Peyer's patch (tissue), 4 donors: ENCODE measurements at places on chromosomes 7 and 10. TPM values are rescaled to one million over a fixed set of nuclear protein-coding genes. Genes with fewer than 3 reads are reported as not detected.

Gene CACUL1
- 42.6 TPM for total RNA-seq

Gene USP6NL
- total RNA-seq = 19.3 TPM

Gene ZNF467
- total RNA-seq = 2.9 TPM

Gene SPAM1
- not detected for total RNA-seq

DNA sequence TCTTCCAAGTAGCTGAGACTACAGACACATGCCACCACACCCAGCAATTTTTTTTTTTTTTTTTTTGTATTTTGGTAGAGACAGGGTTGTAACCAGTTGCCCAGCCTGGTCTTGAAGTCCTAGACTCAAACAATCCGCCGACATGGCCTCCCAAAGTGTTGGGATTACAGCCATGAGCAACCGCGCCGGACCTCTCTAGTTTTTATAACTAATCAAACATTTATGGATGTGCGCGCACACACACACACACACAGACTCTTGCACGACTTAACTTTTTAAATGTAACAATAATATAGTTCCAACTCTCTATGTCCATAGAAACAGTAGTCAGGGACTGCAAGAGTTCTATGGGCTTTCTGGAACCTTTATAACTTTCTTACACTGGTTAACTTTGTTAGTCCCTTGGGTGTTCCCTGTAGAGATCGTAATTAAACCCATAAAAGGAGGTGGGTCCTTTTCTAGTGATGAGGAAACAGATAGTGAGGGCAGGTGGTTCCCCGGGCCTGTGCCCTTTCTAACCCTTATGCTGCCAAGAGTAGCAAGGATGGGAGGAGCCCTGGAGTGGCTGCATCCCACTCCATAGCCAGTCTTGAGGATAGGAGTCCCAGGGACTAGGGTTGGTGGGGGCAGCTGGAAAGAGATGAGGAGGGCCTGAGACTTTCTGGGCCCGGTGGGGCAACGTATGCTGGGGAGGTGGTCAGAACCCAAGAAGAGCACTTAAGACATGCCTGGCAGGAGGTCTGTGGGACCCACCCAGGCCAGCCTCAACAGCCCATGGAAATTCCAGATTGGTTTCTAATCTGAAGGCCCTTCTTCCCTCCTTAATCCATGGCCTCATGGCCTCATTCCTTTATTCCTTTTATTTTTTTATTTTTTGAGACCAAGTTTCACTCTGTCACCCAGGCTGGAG lies 8.6 kb downstream of the MARVELD1 start:
- peak; percentile 75 for DNase-seq

DNA sequence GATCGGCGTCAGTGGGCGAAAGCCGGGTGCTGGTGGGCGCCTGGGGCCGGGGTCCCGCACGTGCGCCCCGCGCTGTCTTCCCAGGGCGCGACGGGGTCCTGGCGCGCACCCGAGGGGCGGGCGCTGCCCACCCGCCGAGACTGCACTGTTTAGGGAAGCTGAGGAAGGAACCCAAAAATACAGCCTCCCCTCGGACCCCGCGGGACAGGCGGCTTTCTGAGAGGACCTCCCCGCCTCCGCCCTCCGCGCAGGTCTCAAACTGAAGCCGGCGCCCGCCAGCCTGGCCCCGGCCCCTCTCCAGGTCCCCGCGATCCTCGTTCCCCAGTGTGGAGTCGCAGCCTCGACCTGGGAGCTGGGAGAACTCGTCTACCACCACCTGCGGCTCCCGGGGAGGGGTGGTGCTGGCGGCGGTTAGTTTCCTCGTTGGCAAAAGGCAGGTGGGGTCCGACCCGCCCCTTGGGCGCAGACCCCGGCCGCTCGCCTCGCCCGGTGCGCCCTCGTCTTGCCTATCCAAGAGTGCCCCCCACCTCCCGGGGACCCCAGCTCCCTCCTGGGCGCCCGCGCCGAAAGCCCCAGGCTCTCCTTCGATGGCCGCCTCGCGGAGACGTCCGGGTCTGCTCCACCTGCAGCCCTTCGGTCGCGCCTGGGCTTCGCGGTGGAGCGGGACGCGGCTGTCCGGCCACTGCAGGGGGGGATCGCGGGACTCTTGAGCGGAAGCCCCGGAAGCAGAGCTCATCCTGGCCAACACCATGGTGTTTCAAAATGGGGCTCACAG lies 1.1 kb downstream of the EGFR start:
- peak; percentile 72 for DNase-seq

GRCh38 chr10:42691361-42692120 lies 53.2 kb upstream of the ZNF33B start:
- DNase-seq = no peak

DNA sequence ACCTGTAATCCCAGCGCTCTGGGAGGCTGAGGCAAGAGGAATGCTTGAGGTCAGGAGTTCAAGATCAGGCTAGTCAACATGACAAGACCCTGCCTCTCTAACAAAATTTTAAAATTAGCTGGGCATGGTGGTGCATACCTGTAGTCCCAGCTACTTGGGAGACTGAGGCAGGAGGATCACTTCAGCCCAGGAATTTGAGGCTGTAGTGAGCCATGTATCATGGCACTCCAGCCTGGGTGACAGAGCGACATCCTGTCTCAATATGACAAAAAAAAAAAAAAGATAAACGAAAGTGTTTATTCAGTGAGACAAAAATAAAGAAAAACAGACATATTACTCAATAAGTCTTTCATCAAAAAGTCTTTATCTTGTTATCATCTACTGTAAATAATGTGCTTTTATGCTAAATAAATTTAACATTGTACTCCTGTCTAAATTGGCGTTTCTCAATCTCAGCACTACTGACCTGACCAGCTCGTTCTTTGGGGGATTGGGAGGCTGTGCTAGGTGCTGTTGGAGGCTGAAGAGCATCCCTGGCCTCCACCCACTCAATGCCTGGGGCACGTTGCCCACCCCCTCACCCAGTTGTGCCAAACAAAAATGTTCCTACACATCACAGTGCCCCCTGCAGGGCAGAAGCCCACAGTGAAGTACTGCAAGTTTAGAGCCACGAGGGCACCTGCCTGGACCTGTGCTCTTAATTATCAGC lies 57.7 kb downstream of the NCAPG2 start:
- DNase-seq = no peak

- DNase-seq = no peak
Observed at GRCh38 chr10:15385552-15386455, 14.7 kb upstream of the FAM171A1 start.

GRCh38 chr10:20059084-20059835 lies 243.0 kb downstream of the PLXDC2 start:
- DNase-seq = no peak

GRCh38 chr7:123935436-123936381 lies 10.7 kb downstream of the SPAM1 start:
- no peak for DNase-seq

DNA sequence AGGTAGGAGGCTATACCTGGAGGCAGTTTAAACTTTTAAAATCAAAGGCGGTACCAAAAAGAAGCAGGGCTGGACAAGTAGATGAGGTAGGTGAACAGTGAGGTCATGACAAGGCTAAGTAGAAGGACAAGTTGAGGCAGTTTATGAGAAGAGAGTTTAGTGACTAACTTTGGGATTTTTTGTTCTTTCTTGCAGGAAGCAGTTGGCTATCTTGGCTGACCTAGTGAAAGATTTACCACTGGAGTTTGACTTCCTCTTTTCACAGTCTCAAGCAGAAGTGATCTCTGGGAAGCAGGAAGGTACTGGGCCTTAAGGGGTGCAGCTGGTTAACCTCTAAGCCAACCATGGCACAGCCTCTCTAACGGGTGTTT lies 26.3 kb downstream of the ENTPD7 start:
- DNase-seq = no peak

- DNase-seq = no peak
Observed at GRCh38 chr10:89963451-89964102, 262.2 kb downstream of the KIF20B start.
